SK-N-MC (cell line): ENCODE measurements at places on chromosomes 4 and X.

DNA sequence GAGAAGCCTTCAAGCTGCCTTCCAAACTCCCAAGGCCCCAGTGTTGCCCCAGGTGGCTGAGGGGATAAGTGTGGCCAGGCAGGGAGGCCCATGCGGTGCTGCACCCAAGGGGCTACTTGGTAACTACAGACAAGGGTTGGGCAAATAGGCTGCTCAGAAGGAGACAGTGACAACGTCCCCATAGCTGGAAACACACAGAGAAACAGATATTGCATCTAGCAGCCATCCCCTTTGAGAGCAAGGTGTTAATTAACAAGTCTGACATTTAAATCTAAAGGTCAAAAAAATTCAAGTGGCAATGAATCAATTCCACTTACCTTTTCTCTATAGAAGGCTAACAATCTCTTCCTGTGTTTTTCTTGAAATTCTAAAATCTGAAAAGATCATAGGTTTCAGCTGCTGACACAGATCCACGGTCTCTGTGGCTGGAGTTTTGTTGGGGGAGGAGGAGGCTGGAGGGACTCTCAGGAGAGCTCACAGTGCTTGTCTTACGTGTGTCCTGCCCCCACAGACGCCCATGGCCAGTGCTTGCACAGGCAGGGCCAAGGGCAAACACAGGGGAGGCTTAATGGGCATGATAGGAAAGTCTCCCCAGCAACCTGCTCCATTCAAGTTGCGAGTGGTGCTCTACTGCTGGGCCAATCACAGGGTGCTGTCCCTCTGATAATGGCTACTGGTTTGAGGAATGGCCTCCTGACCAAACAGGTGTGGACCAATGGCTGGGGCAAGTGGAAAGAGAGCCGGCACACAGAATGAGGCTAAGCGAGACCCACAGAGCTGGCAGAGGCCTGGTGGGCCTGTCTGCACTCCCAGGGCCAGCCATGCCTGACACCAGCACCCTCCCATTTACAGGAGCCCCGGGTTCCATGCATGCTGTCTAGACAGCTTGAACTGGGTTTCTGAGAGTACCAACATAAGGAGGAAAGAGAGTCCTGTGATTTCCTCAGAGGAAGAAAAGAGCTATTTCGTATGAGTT, 22.6 kb downstream of the RNF212 start:
- DNase-seq = no peak

GRCh38 chrX:55451990-55452832, at the start of gene MAGEH1:
TSS of gene MAGEH1 (plus strand) at chrX:55452127. CDS start at chrX:55452375, 248 bp downstream.
- peak; percentile 39 for DNase-seq

DNA sequence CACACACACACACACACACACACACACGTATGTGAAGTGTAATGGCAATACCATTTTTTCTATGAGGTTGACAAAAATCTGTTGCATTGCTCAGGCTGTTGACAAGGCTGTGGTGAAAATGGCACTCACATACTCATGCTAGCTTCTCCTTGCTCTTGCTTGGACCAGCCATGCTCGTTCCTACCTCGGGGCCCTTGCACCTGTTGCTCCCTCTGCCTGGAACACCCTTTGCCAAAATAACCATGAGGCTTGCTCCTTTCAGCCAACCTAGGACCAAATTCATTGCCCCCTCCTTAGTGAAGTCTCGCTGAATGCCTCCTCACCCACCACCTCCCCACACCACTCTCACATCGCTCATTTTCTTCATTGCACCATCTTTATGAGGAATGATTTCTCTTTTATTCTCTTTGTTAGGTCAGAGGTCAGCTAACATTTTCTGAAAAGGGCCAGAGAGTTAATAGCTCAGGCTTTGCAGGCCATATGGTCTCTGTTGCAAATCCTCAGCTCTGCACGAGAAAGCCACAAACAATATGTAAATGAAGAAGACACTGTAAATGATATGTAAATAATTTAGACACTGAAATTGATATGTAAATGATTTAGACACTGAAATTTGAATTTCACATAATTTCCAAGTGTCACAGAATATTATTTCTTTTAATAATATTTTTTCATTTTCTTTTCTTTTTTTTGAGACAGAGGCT, 13.3 kb downstream of the SLC38A5 start:
- no peak for DNase-seq

- no peak for DNase-seq
These were observed 104.4 kb downstream of the EFHC2 start for GRCh38 chrX:44239036-44239435.

DNA sequence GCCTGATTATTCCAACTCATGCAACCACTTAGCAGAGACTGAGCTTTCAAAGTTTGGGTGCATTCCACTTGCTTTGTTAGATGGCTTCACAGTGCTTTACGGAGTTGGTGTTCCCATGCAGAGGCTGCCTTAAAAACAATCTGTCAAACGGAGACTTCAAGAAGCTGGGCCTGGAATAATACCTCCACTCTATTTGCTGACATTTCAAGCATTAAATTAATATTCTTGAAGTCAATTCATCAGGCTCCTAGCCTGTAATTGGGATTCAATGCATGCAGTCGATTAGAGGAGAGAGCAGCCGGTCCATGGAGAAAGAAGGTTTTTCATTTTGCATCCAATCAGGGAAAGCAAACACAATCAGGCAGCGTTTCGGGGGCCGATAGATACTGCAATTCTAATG, 314.7 kb upstream of the PRKX start:
- no peak for DNase-seq

DNA sequence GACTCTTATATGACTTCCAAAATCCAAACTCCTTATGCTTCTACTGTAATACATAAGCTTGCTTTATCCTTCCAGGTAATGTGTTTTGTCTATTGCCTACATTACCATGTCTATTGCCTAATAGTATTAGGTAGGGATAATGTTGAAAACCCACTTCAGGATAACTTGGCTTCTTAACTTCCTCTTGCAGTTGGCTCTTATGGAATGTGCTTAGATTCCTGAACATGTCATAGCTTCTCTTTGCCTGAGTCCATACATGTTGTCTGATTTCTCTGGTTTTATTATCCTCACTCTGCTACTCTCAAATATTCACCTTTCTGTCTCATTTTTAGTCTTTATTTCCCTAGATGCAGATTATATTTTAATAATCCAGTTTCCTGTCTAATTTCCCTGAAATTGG, 599.9 kb downstream of the IL15 start:
- no peak for DNase-seq
